Posterior cingulate gyrus (tissue), 11 donors: ENCODE measurements at places on chromosomes 1 and 21.
A peak's percentile ranks its signal among the peaks of the same experiment; 100 is the strongest.

GRCh38 chr1:66231217-66231616, 302.7 kb upstream of the SGIP1 start:
- no peak for DNase-seq

DNA sequence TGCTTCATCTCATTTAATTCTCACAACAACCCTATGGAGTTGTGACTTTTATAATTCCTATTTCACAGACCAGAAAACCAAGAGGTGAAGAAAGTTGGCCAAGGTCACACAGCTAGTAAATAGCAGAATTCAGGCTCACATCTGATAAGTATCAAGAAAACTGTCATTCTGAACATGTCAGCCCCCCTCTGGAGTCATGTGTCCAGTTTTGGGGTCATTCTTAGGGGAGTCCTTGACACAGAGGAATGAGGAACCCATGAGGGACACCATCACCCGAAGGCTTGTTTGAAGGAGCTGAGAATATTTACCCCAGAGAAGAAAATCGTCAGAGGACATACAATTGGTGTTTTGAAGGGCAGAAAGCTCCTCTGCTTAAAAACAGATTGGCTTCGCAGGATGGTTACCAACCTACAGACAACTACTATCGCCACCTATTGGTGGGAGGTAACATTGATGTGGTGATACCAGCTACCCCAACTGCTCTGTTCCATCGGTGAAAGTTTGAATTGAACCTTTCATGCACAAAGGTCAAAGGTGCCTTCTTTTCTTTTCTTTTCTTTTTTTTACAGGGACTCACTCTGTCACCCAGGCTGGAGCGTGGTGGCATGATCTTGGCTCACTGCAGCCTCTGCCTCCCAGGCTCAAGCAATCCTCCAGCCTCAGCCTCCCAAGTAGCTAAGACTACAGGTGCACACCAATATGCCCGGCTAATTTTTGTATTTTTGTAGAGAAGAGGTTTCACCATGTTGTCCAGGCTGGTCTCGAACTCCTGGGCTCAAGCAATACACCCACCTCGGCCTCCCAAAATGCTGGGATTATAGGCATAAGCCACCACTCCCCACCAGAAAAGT, 31.3 kb downstream of the NCMAP start:
- no peak for DNase-seq

DNA sequence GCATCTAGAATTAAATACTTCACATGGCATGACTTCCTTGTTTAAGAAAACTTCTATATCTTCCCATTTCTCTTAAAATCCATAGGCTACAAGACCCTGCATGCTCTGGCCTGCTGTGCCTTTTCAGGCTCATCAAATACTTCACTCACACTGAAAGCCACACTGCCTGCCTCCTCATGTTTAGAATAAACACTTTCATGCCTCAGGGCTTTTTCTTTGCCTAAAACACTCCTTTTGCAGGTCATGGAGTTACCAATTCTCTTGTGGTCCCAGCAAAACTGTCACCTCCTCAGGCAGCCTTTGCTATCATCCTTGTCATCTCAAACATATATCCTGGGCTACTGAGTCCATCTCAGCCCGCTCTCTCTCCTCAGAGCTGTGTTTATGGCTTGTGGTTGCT, 5.5 kb downstream of the SGIP1 start:
- no peak for DNase-seq

DNA sequence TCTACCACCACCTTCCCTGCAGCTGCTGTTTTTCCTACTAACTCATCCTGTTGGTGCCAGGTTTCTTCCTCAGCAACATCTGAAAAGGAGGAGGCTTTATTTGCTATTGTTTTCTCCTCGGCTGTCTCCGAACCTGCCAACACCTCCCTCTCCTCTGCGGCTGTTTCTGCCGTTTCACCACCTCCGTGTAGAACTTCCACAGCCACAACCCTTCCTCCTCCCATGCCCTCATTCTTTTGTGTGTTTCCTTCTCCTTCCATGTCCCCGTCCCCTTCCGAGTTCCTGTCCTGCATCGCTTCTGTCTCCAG, 59.0 kb upstream of the LRRC53 start:
- peak; percentile 37 for DNase-seq

GRCh38 chr1:66069976-66070876, 277.5 kb downstream of the PDE4B start:
- DNase-seq, result no peak

- no peak for DNase-seq
These were observed 23.4 kb downstream of the COA7 start for GRCh38 chr1:52674497-52675384.

DNA sequence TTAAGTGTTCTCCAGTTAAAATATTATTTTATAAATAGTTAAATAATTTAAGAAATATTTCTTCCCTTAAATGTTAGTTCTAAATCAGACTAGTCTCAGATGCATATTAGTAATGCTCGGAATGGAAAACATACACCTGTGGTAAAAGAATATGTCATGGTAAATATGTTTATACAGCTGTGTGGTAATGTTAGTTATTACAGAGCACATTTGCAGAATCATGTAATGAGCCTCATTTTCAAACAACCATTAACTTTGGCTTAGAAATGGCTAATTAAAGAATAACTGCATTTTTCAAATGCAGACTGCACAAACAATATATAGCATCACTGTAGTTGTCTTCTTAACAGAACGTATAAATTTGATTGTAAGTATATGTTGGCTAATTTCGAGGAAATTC, 90.3 kb downstream of the DISP1 start:
- DNase-seq, result no peak

GRCh38 chr1:228151180-228151925, 1.6 kb downstream of the GJC2 start:
- DNase-seq, result no peak

DNA sequence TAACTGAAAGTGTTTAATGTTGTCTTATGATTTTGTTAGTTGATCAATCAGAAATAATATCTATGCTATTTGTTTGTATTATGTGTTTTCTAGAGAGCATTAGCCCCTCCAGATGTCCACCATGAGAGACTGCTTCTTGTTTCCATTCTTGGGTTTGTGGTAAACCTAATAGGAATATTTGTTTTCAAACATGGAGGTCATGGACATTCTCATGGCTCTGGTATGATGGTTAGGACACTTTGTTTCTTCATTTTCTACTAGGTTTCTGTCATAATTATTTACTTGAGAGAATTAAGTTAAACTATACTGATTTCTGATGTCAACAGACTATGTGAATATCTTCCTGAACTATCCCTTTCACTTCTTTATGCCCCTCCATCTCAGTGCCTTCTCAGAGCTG, 16.1 kb downstream of the SLC30A7 start:
- DNase-seq, result no peak

DNA sequence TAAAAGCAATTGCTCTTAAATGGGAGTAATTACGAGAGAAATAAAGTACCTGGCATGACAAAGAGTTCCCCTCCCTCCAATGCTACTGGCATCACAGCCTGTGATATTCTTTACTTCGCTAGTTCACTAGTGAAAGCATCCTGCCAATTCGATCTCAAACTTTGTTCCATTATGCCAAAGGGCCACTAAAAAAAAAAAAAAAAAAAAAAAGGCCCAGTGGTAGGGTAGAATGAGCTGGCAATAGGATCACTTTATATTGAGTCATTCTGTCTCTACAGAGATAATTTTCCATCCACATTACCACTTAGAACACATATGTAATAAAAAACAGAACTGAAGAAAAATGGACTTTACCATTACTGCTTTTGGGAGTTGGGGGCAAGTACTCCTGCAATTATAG, 11.2 kb downstream of the PUM1 start:
- DNase-seq, result no peak

DNA sequence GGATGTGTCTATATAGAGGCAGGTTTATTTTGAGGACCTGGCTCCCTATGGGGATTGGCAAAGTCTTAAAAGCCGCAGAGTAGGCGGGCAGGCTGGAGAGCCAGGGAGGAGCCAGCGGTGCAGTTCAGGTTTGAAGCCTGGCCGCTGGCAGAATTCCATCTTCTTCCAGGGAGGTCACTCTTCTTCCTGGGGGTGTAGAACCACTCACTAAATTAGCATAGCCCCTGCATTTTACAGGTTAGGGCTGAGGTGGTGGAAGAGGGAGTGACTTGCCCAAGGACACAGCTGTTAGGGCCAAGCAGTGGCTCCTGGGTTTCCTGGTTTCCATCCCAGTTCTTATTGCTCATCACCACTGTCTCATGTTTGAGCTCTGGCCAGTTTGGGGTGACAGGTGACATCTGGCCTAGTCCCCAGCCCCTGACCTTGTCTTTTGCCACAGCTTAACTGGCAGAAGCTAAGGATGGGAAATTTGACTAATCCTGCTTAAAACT, 1.4 kb downstream of the PINK1 start:
- DNase-seq, result no peak

GRCh38 chr1:221644145-221644448, 97.8 kb downstream of the DUSP10 start:
- DNase-seq, result no peak

GRCh38 chr1:12618965-12619791, 1.2 kb upstream of the DHRS3 start:
- no peak for DNase-seq

- no peak for DNase-seq
These were observed 455.8 kb upstream of the VAMP3 start for GRCh38 chr1:7315316-7315715.

GRCh38 chr1:200959411-200959921, 64.0 kb downstream of the KIF21B start:
- no peak for DNase-seq

- no peak for DNase-seq
These were observed 34.6 kb downstream of the EIF2D start for GRCh38 chr1:206577626-206578025.

GRCh38 chr1:191609305-191609704, 549.0 kb upstream of the RGS18 start:
- no peak for DNase-seq

DNA sequence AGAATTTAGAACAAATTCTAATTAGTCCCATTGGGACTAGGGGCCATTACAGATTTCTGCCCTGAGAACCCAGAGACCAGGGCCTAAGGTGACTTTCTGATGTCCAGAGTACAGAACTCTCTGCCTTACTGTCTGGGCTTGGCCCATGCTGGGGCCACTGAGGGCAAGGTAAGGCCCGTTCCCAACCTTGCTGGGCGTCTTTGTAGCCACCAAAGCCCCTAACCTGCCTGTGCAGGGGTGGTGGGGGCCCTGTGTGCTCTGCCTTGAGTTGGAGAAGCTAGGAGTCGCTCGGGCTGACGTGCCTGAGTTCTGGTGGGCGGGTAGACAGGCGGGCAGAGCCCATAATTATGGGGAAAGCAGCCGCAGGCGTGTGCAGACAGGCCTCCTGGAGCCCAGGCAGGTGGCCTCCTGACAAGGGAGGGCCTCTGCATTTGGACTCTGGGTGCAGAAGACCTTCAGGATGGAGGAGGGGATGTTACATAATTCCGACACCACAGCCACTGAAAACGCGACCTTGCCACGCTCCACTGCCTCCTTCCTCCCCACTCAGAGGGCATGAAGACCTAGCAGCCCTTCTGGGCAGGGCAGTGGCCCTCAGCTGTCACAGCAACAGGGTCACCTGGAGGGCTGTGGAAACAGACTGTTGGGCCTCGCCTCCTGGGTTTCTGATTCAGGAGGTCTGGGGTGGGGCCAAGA, 239.9 kb upstream of the TMEM51 start:
- DNase-seq, result no peak

- DNase-seq, result no peak
These were observed 88.5 kb upstream of the VAV3 start for GRCh38 chr1:108053270-108054013.

GRCh38 chr1:166122873-166123466, 43.8 kb downstream of the FAM78B start:
- no peak for DNase-seq

DNA sequence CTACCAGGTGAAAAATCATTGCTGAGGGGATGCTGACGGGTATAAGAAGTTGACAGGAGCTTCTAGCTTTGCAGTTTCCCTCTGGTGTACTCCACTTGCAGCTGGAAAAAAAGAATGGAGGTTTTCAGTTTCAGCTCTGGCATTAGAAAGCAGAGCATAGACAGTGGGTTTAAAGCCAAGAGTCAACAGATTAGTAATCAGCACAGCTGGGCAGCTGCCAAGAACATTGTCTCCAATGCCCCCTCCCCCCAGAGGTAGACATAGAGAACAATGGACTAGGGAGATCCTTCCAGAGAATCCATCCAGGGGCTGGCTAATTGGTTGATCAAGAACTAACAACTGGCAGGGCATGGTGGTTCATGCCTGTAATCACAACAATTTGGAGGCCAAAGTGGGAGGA, 10.1 kb upstream of the ZBTB8B start:
- DNase-seq, result no peak

- DNase-seq, result no peak
These were observed 5.8 kb upstream of the PTPN7 start for GRCh38 chr1:202165942-202166843.

- no peak for DNase-seq
These were observed 46.8 kb downstream of the SPATA46 start for GRCh38 chr1:162329826-162330225.

DNA sequence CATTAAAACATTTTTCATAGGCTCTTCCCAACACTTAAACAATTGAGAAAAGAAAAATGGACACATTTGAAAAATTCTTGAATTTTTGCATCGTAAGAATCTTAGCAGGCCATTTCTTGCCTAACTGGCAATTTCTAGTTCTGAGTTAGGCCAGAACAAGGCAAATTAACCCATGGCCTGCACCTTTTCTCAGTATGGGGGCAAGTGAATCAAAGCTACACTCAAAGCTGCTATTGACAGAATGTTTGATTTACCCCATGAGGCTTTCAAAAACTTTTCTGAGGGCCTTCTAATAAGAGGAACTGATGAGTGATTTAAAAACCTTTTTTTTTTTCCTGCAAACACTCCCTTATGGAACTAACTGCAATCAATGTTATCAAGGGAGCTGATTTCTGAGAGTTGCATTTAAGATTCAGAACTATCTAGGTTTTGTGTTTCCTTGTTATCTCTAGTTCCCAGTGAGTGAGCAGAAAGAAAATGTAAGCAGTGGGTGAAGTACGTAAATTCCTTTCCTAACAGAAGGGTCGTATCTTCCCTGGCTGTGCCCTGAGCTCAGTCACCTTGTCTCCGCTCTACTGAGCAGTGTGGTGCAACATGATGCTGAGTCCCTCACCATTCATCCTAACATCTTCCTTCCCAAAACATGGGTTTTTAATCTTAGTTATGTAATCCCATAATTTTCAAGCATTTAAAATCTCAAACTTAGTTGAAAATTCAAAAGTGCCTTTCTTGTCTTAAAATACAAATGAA, 353.7 kb downstream of the DPYD start:
- no peak for DNase-seq

GRCh38 chr21:44702111-44702972, 5.4 kb downstream of the KRTAP10-12 start:
- no peak for DNase-seq

- no peak for DNase-seq
These were observed 52.5 kb downstream of the KAZN start for GRCh38 chr1:14650951-14651350.

GRCh38 chr1:103527331-103527730, 1.8 kb downstream of the RNPC3 start:
- no peak for DNase-seq

- DNase-seq, result no peak
These were observed 130.6 kb downstream of the MRPS6 start for GRCh38 chr21:34203851-34204420.

- DNase-seq, result no peak
These were observed 177.4 kb downstream of the LBR start for GRCh38 chr1:225250432-225250831.

GRCh38 chr1:92975551-92976232, 14.4 kb upstream of the DIPK1A start:
- DNase-seq, result no peak
